ENCODE measurements at places on chromosomes 4 and X.
A peak's percentile ranks its signal among the peaks of the same experiment; 100 is the strongest.

GRCh38 chrX:2828959-2829411 is 255 bp downstream of the GYG2 start:
- no peak for DNase-seq

DNA sequence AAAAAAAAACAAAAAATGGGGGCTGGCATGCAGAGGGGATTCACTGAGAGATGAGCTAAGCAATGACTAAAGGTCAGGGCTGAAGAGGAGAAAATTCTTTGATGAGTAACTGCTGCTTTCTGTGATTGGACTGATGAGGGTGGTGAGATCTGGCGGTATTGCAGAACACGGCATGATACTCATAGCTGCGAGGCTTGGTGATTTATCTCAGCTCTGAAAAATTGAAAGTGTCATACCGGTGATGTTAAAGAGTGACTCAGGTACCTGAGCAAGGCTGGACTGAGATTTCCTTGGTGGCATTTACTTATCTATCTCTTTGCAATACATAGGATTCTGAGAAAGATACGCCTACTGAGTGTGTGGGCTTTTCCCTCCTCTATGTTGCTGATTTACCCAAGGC is 204.1 kb upstream of the DDX53 start:
- peak; percentile 0 for DNase-seq

DNA sequence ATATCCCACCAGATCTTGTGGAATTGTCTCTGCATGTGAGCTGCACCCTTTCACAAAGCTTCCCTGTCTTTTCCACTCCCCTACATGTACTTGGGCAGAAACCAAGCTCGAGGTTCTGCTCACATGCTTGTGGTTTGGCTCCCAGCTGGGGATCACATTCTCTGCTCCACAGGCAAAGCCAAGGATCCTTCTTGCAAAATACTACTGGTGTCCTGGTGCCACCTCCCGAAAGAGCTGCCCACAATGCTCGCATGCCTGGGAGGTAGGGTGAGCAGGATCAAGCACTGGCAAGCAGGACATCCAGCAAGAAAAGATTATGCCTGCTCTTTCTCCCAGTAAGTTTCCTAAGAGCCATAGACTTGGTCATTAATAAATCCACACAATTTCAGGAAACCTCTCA is 45.1 kb upstream of the PPARGC1A start:
- peak; percentile 87 for DNase-seq

- DNase-seq: no peak
Observed at GRCh38 chrX:115582616-115583495, 21.9 kb downstream of the PLS3 start.

DNA sequence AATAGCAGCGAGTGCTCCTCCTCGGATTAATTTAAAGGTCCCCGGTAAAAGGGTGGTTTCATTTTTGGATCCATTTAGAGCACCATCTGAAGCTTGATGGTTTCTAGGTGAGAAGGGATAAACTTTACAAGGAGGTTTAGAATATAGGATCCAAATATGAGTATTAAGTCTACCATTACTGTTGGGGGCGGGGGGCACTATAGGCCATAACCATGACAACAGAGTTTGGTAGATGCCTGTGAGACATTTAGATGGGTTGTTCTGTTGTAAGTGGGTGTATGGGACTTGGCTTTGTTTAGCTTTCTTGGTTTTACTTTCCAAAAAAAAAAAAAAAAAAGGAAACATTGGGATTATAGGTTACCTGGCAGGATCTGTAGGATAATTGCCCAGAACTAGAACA is 92.7 kb downstream of the TENT5D start:
- no peak for DNase-seq
